Skeletal muscle cell (primary cell): ENCODE measurements at places on chromosomes 11 and 22.

DNA sequence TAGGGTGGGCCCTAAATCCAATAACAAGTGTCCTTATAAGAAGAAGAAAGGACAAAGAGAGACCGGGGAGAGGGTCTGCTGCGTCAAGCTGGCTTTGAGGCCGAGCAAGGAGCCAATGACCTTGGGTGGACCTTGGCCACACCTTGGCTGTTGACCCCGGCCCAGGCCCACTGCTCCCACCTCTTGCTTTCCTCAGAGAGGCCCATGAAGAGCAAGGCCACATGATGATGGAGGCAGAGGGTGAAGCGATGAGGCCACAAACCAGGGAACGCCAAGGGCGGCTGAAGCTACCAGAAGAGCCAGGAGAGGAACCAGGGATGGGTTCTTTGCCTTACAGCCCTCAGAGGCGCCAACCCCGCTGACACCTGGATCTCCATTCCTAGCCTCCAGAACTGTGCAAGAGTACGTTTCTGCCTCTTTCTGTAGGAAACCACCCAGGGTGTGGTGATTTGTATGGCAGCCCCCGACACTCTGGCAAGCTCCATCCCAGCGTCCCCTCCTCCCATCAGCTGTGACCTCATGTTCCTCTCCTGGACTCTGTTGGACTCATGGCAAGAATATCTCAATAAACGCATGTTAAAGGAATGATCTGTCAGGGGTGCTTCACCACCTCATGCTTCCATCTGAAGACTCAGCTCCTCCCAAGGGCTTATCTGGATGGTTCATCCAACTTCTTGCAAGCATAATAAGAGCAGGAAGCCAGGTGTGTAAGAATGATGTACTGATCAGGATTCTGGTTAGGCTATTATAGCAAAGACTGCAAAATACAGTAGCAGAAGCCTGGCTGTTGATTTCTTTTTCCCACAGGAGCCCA is 41.6 kb upstream of the LINC01488 start:
- no peak for DNase-seq

DNA sequence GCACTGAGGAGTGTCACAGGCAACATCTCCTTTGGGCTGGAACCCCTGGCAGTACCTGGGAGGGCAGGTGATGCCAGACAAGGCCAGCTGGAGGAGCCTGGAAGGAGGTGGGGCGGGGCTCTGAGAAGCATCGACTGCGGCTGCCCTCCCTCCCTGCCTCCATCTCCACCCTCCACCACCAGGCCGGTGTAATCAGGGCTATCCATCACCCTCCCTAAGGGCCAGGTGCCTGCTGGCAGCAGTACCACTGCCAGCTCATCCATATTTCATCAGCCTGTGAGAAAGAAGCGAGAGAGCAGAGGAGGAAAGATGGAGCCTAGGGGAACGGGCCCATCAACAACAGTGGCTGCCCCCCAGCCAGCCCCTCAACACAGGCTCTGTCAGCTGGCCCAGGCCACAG is 51.4 kb upstream of the RASD2 start:
- no peak for DNase-seq

- DNase-seq: no peak
Observed at GRCh38 chr11:72848846-72849466, 34.7 kb downstream of the ATG16L2 start.

DNA sequence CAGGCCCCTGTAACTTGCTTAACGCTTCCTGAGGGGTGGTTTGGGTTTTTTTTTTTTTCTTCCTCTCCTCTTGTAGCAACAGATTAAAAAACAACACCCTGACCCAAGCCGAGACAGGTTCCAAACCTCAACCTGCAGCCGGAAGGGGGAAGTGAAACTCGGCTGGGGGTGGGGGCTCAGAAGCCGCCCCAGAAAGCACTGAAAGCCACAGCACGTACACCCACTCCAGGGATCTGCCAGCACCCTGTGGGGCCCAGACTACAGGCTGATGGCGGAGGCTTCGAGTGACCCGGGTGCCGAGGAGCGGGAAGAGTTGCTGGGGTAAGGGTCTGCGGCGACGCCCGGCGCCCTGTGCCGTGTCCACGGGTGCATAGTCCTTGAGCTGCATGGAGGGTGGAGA is at the start of gene LSP1:
Gene LSP1, plus strand, starts transcription at position 208 of the 400 bp plus-strand sequence. Its CDS starts 61 bp downstream, at position 269.
- DNase-seq: no peak
